ENCODE measurements at places on chromosomes 5 and 9.

GRCh38 chr5:58266402-58266801 is 193.5 kb downstream of the PLK2 start:
- no peak for DNase-seq

GRCh38 chr5:148311484-148311883 is 739 bp upstream of the SPINK7 start:
- DNase-seq, result no peak

GRCh38 chr5:172870291-172870714 is 36.3 kb downstream of the ERGIC1 start:
- DNase-seq, result peak; percentile 57

DNA sequence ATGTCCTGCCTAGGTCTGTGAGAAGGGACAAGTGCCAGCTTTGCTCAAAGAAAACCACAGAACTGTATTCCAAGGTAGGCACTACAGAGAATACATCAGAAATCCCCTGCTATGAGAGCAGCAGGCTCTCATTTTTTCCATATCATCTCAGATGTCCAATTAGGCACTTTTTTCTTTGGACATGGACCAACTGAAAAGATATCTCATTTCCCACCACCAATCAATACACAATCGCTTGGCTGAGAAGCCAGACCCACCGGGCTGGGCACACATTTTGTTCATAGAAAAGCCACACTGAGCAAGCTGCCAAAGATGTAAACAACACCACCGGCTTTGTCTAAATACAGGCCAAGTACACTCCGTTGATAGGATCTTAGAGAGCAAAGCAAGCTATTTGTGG is 25.9 kb downstream of the STOM start:
- DNase-seq, result no peak

DNA sequence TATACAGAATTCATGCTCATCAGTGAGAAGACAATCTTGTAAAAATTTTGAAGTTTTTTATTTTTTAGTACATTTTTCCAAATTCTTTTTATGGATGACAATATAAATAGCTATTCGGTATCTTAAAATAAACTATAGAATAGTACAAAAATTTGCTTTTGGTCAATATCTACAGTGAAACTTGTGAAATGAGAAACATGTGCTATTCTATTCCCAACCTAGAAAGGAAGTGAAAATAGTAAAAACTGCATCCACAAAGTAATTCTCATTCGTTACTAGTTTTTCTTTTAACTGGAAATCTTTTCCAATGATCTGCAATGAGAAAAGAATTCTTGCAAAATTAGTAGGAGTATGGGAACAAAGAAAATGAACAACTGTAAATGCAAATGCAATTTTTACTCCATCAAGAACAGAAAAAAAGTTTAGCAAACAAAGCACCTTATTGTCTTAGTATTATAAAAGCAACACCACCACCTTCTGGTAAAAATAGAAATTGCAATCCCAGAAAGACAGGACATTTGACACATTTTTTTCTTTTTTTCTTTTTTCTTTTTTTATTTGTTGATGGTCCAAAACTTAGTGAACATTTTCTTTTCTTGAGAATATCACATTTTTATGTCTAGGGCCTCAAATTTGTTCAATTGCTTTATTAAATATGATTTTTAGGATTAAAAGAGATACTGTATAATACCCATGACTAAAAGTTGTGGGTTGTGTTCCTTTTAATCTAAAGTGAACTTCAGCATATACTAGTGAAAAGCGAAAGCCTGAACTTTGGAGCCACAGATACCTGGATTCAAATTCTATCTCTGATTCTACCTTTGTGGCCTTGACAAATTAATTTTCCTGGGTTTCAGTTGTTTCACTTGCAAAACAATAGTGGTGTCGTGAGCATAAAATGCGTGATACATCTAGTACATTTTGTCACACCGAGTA is 72.3 kb downstream of the SLCO4C1 start:
- DNase-seq, result no peak

- no peak for DNase-seq
Measured at GRCh38 chr9:72205513-72205912, 56.3 kb downstream of the GDA start.

- DNase-seq, result no peak
Measured at GRCh38 chr5:54227759-54228158, 82.6 kb downstream of the ARL15 start.

DNA sequence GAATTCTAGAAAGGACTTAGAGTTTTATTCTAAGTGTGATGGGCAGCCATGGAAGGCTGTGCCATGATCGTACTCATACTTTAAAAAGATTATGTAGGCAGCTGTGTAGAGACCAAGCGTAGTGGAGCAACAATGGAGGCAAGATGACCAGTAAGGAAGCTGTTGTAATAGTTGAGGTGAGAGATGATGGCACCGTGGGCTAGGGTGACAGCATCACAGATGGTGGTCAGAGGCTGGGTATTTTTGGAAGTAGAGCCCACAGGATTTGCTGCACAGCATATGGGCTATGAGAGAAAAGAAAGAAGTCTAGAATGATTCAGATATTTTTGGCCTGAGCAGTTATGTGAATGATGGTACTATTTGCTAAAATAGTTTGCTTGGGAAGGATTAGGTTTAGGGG is 7.7 kb downstream of the ARHGAP26 start:
- no peak for DNase-seq

DNA sequence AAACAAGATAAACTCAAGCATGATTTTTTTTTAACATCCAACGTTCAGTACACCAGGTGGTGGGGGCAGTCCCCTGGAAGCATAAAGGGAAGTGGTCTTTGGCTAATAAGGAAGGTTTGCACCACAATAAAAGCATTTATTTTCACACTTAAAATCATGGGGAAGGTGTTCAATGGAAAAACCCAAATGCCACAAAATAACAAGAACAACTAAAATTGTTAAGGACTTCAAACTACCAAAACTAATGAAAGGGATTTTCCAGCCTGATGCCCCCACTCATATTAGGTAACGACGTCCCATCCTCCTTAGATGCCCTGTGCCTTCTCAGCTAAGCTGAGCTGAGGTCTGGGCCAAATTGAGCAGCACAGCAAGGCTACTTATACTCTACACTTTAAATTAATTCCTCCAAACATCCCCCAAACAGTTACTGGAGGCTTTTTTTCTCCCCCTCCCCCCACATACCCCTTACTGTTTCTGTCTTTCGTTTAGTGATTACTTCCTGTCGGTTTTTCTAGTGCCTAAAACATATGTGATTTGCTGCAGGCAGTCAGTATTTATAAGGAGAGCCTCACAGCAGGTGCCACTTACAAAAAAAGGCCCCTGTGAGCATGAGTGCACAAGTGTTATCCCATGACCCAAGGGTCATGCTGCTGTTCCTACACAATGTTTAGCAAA is 259.7 kb upstream of the ZNF608 start:
- DNase-seq, result no peak

GRCh38 chr5:67033880-67034651 is 162.5 kb downstream of the CD180 start:
- no peak for DNase-seq

DNA sequence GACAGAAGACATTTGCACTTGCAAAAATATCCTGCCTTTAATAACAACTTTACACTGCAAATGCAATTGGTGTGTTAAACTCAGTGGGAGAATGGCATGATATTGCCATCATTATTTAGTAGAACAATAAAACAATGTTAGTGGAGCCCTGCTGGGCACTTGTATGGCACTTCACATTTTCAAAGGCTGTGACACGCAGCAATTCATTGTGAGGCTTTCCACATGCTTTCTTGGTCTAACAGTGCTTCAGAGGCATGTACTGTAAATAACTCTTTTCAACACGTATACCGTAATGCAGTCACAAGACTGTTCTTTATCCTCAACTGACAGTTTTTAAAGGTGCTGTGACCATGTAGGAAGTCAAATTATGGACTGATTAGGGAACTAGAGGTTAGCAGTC is 155.5 kb upstream of the EPB41L4A start:
- DNase-seq, result no peak

- no peak for DNase-seq
Measured at GRCh38 chr9:127854184-127854806, at the start of gene ENG. Gene ENG, minus strand, starts transcription at chr9:127854658. Its CDS starts 303 bp downstream, at chr9:127854355.

GRCh38 chr9:121838746-121839669 is 187.6 kb downstream of the DAB2IP start:
- no peak for DNase-seq

GRCh38 chr5:176185133-176185733 is 53.0 kb upstream of the SIMC1 start:
- DNase-seq, result no peak

- no peak for DNase-seq
Measured at GRCh38 chr9:35035851-35036701, 36.3 kb downstream of the VCP start.

DNA sequence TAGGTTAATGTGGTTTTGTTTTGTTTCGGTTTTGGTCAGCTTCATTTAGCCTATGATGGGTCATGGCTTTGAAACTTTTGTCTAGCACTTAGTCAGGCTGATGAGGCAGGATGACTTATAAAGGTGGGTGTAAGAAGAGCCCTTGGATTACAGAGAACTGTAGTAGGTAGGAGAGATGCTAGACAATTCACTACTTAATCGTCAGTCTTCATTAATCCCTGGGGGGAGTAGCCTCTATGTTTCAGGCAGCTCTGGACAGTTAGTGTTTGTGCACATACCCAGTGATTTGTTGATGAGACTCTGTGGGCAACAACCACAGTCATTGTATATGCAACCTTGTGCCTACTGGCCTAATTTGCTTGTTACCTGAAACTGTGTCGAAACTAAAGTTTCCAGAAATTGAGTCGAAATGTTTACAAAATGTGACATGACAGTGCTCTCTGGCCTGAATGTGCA is 113.3 kb downstream of the MTREX start:
- no peak for DNase-seq

DNA sequence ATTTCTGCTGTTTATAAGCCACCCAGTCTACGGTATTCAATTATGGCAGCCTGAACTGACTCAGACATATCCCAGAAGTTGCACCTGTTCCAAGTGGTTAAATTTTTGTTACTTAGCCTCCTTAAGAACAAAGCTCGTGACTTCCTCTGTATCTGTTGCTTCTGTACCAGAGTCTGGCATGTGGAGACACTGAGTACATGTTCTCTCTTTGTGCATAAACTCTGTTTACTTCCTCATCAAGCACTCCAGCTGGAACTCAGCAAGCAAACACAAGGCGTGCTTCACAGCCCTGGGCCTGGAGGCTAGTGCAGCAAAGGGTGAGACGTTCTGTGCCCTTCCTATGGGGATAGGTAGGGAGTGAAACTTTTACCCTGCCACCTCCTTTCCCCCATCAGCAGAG is 19.0 kb downstream of the C9orf152 start:
- DNase-seq, result peak; percentile 44

- no peak for DNase-seq
Measured at GRCh38 chr9:115267790-115268189, 149.8 kb upstream of the TNC start.

GRCh38 chr9:33139421-33140228 is 27.5 kb downstream of the B4GALT1 start:
- DNase-seq, result peak; percentile 75

- no peak for DNase-seq
Measured at GRCh38 chr5:170504616-170505266, 921 bp downstream of the KCNIP1 start.

DNA sequence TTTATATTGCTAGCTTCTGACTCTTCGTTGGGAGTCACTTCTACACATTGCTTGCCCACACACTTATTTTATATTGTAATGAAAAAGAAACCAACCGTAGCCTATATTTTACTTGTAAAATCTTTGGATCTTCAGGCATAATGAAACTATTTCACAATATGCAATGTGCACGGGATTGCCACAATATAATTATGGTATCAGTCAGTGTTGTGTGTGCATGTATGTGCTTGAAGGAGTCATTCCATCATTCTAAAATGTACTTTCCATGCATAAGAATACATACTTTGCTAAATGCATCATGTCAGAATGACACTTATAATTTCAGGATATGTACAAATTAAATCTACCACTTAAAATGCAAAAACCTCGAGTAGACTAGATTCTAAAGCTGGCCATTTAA is 64.0 kb upstream of the TLE4 start:
- no peak for DNase-seq

DNA sequence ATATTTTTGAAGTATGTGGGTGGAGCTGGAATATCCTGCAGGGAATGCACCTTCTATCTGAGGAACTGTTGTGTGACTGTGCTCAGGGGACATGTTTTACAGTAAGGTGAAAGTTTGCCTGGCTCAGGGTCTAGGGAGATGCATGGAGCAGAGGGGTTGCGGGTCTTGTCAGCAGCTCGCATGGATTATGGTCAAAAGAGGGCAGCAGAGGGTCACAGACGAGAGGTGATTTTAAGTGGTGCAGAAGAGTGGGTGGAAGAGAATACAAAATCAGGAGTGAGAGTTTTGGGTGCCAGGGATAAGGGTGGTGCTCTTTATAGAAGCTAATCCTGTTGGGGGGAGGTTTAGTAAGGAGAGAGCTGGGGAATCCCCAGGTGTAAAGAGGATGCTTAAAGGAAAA is 53.5 kb upstream of the GRIN3A start:
- DNase-seq, result no peak

DNA sequence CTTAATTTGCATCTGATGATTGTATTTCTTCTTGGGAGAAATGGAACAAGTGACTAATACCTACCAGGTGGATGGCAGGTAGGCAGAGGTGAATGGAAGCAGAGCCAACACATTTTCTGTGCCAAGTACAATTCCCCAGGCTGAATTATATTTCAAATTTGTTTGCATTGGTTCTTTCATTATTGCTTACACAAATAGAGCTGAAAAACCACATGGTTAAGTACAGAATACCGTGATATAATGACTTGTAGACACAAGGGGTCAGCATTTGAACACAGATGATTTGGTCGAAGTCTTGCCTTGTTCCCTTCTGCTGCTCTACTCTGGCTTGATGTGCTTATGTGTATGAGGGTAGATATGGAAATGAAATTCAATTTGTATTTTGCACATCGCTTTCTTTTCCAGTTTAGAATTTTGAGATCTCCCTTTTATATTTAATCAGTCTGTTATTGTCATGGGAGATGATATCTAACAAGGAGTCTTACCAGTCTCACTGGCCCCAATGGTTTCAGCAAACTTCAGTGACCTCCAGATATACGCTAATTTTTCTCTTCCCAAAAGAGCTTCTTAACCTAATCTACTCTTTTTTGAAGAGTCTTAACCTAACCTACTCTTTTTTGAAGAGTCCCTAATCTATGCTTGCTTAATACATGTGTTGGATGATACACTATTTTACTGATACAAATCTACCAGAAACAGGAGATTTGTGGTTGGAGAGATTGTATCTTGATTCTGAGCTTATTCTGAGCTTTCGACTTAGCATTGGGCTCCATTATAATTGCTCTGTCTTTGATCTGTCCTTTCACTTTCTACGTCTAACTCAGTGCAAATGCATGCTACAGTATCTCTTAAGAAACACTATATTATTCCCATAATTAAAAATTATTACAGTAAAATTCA is 88.1 kb downstream of the PCSK1 start:
- DNase-seq, result peak; percentile 18

- DNase-seq, result no peak
Measured at GRCh38 chr5:83426855-83427254, 44.7 kb upstream of the VCAN start.

DNA sequence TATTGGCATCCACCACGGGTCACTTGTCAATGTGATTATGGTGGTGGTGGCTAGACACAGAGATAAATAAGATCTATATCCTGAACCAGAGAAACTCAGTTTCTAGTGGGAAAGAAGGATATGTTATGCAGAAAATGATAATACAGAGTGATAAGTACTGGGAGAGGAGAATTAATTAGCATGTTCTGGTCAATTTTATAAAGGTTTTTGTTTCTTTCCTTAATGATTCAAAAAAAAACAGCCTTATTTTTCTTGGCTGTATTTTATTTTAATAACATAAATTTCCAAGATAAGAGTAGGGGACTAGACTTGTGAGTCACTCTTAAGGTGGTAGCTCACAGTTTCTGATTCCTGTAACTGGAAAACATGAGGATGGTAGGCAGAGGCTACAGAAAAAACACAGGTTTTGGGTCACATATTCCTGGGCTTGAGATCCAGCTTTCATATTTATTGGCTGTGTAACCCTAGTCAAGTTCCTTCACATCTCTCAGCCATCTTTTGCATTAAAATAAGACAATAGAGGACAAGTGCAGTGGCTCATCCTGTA is 350.3 kb upstream of the RPS23 start:
- no peak for DNase-seq
